ENCODE measurements at places on chromosomes 6 and 20. TPM values are rescaled to one million over a fixed set of nuclear protein-coding genes. Genes with fewer than 3 reads are reported as not detected.

DNA sequence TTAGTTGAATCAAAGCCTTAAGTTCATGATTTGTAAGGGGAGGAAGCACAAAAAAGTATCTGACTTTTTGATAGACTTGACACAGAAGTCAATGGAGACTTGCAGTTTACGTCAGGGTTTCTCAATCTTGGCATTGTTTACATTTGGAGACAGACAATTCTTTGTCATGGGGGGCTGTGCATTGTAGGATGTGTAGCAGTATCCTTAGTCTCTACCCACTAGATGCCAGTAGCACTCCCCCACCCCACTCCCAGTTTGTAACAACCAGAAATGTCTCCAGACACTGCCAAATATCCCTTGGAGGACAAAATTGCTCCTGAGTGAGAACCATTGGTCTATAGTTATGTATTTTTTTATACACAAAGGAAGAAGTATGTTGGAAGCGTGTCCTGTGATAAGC is 434.1 kb downstream of the RFPL4B start:
- peak; percentile 10 for DNase-seq

DNA sequence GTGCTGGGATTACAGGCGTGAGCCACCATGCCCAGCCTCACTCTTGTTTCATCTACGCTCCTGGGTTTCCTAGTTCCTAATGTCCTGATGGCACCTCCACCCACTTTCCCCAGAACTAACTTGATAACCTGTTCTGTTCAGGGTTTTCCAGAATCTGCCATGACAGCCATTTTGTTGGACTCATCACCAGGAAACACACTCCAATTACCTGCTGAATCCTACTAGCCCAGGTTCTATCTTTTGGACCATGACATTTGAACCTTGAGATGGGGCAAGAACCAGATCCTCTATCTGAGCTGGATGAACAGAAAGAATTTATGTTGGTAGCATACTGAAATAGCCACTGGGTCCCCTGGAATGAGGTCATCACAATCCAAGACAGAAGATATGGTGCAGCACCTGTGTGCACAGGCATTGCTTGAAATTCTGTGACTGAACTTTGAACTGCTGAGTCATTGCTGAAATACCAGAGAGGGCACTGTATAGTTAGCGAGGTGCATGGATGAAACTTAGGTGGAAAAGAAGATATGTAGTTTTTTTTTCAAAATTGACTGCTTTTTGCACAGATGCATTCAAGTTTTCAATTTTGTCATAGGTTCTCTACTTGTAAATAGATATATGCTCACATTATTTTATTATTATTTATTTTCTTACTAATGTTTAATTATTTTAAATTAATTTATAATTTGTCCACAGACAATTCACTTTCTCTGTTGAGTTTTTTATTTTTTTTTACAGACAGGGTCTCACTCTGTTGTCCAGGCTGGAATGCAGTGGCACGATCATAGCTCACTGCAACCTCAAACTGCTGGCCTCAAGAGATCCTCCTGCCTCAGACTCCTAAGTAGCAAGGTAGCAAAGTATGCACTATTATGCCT is 42.8 kb upstream of the TASP1 start:
- DNase-seq, result no peak

DNA sequence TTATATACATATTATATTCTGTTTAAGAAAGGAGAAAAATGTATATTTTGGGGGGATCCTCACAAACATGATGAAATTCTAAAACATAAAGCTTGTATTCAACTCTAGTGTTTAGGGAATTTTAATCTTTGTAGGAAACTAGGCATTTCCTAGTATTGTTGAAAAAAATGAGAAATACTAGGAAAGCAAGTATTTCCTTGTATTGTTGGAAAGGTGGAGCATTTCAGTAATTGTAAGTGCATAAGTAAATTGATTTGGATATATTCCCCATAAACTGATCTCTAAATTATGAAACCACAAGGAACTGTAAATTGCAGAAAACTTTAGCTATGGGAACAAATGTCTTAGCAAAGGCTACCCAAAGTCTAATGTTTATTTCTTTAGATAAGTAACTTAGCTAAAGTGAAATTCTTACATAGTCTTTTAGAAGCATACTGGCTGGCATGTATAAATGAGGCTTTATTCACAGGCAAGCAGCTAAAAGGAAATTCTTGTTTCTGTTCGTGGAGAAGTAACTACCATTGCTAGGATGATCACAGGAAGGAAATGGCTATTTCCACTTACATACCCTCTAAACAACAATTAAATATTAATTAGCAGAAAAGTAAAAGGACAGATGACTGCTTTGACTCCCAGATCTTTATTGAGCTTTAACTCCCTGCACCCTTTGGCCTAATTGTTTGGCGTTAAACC is 19.9 kb upstream of the NRN1 start:
- DNase-seq, result no peak

GRCh38 chr6:92297101-92297500 is 1122.3 kb downstream of the EPHA7 start:
- DNase-seq, result peak; percentile 8

GRCh38 chr6:102390541-102390940 is 997.0 kb downstream of the GRIK2 start:
- DNase-seq, result no peak

DNA sequence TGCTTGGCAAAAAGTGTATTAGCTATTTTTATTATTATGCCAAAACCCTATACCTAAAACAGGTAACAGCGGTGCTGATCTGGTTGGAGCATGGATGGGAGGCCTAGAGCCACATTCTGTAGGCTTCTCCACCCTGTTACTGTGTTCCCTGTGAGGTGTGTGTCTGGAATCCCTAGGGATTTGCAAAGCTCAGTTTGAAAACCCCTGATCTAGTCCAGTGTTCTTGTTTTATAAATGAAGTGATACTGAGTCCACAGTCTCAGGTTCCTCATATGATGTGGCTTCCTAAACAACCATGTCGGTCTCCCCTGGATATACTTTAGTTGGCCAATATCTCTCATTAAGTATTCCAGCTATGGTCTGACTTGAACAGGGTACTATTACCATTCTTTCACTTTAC is 16.3 kb downstream of the ACSS2 start:
- DNase-seq, result no peak

DNA sequence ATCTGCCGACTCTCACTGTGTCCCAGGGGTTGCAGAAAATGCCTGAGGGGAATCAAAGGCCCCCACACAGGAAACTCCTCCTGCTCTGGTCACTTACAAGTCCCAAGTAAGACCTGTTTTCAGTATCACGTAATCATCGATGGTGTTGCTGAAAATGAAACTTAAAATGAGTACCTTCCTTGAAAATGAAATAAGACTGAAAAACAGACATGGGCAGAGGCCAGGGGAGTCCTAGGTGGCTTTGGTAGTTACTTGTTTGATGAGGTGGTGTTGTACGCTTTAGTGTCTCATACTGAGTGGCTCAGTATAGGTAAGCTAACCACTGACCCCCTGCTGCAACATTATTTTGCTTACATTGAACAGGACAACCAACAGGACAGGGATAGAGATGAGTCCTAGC is 43.0 kb upstream of the SYNCRIP start:
- no peak for DNase-seq

- DNase-seq, result peak; percentile 68
Measured at GRCh38 chr6:39812853-39813533, 20.8 kb downstream of the DAAM2 start.

DNA sequence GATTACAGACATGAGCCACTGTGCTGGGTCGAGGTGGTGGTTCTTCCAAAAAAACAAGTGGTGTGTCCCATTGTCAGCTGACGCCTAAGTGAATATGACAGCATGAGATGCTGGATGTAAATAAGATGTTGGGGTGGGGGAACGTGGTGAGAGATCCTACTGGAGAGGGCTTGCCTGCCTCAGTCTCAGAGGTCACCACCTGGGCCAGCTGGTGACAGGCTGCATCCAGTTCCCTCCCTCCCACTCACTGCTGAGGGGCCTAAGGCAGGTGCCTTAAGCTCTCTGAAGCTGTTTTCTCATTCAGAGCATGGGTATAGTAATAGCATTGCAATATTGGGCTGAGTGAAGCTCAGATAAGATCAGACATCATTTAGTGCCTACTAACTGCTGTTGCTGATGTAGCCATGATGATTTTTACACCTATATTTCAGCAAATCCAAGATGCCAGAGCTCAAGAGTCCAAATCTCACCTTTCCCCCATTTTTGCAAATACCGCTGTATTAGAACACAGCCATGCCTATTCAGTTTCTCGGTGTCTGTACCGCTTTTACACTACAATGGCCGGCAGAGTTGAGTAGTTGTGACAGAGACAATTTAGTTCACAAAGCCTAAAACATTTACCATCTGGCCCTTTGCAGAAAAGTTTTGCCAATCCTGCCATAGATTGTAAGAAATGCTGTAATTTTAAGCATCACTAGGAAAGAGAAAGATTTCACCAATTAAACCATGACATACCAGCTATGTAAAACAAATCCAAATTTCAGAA is 171.3 kb downstream of the ANKRD60 start:
- DNase-seq, result no peak

DNA sequence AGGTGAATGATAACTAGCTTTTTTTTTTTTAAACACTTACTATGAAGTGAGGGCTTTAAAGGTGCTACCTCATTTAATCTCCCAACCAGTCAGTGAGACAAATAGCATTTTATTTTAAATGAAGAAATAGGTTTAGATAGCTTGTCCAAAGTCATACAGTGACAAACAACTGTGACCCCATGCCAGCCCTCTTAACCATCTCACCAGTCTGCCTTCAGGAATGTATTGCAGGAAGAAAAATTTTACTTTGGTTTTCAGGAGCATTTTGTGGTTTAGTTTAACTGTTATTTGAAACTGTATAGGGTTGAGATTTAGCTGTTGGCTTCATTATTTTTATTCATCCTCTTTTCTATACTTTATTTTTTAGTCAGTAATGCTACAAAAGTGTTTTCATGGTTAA is 18.6 kb downstream of the DSE start:
- no peak for DNase-seq

GRCh38 chr20:34573541-34574300 is 15.2 kb downstream of the MAP1LC3A start:
- no peak for DNase-seq

DNA sequence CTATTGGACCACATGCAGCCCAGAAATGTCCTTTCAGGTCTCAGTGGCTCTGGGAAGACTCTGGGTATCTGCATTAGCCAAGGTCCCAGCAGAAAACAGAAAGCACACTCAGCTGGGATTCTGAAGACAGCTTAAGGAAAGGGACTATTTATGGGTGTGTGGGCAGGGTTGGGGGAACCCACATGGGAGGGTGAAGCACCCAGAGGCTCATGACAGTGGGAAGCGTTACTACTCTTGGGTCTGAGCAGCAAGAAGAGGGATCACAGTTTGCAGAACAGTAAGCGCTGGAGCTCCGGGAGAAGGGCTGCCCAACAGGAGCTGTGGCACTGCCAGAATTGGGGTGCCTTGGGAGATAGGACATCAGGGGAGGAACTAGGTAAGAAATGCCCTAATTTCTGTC is 12.4 kb upstream of the CDC5L start:
- no peak for DNase-seq

DNA sequence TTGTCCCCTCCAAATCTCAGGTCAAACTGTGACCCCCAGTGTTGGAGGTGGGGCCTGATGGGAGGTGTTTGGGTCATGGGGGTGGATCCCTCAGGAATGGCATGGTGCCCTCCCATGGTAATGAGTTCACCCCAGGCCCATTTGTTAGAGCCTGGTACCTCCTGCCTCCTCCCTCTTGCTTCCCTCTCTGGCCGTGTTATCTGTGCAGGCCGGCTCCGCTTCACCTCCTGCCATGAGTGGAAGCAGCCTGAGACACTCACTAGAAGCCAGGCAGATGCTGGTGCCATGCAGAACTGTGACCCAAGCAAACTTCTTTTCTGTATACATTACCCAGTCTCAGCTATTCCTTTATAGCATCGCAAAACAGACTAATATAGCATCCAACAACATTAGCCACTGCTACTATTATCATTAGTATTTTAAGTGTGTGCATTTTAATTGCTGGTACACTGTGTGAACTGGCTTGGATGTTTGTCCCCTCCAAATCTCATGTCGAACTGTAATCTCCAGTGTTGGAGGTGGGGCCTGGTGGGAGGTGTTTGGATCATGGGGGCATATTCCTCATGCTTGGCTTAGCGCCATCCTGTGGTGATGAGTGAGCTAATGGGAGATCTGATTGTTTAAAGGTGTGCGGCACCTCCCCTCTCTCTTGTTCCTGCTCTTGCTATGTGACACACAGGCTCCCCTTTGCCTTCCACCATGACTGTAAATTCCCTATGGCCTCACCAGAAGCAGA is 12.2 kb upstream of the OSER1 start:
- DNase-seq, result no peak

DNA sequence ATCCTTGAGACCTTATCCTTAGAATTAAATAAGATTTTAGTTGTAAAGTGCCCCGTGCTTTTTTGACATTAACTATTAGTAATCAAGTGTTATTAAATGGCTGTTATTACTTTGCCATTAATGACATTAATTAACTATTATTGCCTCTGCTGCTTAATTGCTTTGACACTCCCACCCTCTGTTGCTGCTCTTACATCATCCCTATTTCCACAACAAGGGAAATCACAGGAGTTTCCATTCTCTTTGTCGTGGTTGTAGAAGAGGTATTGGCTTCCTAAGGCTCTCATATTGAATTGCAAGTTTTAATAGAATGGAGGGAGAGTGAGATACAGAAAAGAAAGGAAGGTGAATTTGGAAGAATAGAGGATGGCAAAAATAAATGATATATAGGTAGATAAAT is 545.8 kb downstream of the MMUT start:
- no peak for DNase-seq

GRCh38 chr6:168239044-168239773 is 80.4 kb downstream of the DACT2 start:
- DNase-seq, result no peak

- no peak for DNase-seq
Measured at GRCh38 chr6:133244519-133244918, 3.4 kb downstream of the EYA4 start.

DNA sequence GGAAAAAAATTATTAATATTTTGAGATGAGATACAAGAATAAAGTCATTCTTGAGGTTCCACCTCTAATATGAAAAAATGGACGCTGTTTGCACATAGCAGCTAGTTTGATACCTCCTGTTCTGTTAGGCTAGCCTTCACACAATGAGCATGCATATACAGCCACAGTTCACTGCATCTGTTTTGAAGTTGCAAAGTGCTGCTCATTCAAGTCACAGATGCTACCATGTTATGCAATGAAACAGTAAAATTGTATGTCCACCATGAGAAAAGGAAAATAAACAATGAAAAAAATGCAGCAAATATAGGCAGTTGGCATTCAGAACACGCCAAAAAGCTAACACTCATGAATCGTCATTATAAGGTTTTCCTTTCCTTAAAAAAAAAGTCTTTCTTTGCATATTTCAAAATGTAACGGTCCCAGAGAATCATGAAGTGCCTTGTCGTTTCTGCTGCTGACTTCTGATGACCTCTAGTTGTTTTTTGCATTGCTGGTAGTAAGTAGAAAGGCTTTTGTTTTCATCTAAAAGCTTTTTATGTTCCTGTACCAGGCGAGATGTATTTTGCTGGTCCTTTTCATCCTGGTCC is 70.7 kb downstream of the MAP3K7 start:
- no peak for DNase-seq

GRCh38 chr6:112433457-112433856 is 86.3 kb downstream of the RFPL4B start:
- no peak for DNase-seq

The KCNB1 gene
- not detected for total RNA-seq

The LKAAEAR1 gene
- total RNA-seq, result not detected

The FILIP1 gene
- total RNA-seq, result under 0.01 TPM

The MATN4 gene
- not detected for total RNA-seq

The STX11 gene
- 0.54 TPM for total RNA-seq

The OR2B3 gene
- total RNA-seq, result not detected

The LAMA5 gene
- 0.90 TPM for total RNA-seq
